ENCODE measurements at places on chromosomes 2 and 18.

DNA sequence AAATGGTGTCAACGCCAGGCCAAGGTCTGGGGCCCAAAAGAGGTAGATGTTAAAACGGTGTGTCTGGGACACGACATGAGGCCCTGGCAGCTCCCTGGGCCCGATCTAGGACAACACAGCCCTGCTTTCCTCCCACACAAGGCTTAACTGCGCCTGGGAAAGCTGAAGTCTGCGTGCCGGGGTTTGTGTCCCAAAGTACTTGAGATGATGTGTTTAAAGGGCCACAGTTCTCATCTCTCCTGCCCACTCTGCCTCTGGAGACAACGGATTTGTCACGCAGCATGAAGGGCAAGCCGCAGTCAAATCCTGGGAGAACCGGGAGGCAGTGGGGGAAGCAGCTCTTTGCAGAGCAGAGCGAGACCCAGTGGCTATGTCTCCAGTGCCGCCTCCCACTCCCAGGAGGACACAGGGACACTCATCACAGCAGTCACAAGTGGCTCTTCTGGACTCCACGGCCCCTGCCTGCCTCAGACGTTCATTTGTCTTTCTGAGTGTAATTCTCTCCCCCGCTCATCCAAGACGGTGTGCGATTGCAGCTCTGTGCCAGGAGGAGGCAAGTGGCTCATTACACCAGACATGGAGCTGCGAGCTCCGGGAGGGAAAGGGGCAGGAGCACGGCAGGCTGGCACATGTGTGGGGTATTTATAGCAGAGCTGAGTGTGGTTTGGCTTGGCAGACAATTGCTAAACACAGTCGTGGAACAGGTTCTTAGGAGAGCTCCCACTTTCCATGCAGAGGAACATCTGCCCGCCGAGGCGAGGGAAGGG lies 57.7 kb upstream of the SEMA4C start:
- DNase-seq, result no peak

GRCh38 chr2:57542081-57542480 lies 504.5 kb upstream of the VRK2 start:
- no peak for DNase-seq

DNA sequence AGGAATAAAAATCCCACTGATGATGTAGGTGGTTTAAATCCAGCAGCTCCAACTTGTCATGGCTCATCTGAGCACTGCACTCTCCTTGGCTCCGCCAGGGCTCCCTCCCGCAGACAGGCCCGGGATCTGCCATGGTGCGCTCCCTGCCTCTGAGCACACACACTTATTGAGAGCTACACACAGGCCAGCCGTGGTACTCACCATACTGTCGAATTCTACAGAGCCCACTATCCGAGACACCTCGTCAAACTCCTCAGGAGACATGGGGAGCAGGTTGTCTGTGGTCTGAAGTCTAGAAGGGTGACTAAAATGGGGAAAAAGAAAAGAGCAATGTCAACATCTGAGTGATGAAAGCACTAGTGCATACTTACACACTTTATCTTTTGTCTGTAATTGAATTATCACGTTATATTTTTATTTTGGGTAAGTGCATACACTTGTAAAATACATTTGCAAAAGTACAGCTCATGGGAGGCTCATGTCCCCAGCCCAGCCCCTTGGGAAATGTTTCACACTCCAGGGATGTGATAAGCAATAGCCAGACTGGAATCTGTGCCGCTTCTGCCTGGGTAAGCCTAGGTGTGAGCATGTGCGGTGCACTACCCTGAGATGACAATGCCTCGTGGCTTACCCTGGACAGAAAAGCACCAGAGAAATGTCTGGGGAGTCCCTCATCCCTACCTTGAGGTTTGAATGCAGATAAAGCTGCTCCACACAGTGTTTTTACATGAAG lies 39.2 kb downstream of the STAT1 start:
- DNase-seq, result no peak

DNA sequence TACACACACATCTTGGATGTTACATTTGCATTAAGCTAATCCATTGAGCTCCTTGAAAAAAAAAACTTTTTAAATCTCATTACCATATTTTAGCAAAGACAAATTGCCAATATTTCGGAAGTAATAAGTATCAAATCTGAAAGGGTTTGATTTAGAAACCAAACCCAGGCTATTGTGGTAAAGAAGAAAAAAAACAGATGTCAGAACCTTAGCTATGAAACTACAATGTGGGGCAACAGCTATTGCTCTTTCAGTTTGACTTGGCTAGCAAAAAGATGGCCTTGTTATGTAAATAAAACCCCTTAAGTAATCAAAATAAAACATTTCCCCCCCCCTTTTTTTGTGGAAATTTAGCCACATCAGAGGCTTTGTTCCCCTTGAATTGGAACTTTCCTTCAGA lies 41.2 kb upstream of the REG3A start:
- DNase-seq, result no peak

DNA sequence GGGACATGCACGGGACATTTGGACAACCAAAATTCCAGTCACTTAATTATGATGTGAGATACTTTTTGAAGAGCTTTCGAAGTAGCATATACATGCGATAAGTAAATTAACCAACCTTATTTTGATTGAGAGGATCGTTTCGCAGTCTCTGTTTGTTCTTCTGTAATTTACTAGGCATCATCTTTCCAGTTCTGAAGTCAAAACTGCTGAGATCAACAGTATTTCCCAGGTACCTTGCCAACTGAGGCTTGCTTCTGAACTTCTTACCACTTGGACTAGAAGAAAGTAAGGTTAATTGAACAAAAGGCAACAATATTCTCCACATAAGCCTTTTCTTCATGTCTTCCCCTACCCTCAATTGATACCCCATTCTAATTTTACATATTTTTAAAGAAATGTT lies 19.6 kb downstream of the MBD2 start:
- no peak for DNase-seq

DNA sequence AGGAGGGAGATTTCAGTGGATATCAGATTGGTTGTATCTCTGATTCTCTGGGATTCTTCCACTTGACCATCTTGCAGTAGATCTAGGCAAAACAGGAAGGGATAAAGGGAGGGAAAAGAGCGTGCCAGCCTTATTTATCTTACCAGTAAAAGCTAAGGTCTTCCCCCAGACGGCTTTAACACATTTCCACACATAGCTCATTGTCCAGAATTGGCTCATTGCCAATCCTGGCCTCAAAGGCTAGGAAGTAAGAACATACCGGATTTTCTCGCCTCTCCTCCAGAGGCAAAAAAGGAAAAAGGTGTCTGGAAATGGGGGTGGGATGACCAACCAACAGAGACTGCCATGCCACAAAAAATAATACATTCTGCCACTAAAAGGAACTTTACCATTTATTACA lies 411.6 kb upstream of the NRP2 start:
- DNase-seq, result no peak

GRCh38 chr2:128537646-128538045 lies 219.0 kb upstream of the HS6ST1 start:
- DNase-seq, result no peak

GRCh38 chr2:43105586-43106558 lies 120.5 kb downstream of the ZFP36L2 start:
- DNase-seq, result no peak

GRCh38 chr2:72994282-72994990 lies 77.1 kb downstream of the SFXN5 start:
- DNase-seq, result no peak

DNA sequence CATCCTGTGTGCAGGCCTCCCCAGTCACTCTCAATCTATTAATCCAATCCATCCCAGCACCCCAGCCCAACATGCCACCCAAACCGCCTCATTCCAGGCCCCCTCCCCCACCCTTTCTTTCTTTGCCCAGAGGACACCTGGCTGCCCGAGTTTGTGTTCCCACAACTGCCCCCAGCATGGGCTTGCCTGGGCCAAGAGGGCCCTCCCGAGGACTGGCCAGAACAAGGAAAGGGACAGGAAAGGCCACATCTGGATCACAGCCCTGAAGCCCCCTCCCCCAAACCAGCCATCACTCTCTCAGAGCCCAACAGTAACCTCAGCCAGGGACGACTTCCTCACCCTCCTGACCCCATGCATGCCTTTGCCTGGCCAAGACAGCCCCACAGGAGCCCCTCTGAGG lies 1.2 kb downstream of the TNS1 start:
- no peak for DNase-seq

DNA sequence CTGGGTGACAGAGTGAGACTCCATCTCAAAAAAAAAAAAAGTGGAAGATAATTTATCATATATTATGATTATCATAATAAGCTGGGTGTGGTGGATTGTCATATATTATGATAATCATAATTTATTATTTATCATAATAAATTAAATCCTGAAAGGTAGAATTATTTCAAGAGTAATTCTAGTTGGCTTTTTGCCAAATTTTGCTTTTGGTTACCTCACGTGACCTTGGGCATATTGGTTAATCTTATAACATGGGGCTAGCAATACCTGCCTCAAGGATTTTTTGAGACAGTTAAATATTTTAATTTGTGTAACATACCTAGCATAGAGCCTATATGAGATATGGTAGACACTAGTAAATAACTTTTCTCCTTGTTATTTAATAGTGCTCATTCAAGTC lies 111.3 kb upstream of the TTC27 start:
- DNase-seq, result no peak

- DNase-seq, result no peak
These were observed 130.5 kb downstream of the TANC1 start for GRCh38 chr2:159098921-159099411.

DNA sequence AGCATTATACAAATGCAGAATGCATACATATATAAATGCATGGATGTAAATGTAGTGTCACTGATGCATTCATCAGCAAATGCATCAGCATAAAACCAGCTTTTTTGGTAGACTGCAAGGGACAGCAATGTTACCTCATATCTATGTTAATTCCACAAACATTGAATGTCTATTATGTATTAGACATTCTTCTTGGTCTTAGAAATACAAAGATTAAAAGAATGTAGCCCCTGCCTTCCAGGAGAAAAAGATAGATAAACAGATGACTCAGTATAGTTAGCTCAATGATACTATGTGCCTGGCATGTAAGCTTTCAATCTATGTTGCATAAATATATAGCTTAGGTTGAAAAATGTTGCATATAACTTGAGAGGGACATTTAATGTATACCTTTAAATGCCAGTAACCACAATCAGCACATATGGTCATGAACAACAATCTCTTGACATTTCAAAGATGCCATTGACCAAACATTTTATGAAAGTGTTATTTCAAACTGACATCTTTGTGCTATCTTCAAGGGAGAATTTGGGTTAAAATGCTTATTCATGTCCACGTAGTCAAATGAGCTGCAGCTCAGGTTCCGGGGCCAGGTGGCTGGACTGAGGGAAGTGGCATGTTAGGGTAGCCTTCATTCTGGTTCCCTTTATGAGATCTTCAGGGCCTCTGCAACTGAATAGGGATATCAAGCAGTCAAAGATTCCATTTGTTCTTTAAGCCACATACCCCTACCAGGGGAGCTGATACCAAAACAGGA lies 45.2 kb upstream of the GCG start:
- no peak for DNase-seq

GRCh38 chr18:58516514-58517285 lies 112.2 kb downstream of the ALPK2 start:
- DNase-seq, result no peak

DNA sequence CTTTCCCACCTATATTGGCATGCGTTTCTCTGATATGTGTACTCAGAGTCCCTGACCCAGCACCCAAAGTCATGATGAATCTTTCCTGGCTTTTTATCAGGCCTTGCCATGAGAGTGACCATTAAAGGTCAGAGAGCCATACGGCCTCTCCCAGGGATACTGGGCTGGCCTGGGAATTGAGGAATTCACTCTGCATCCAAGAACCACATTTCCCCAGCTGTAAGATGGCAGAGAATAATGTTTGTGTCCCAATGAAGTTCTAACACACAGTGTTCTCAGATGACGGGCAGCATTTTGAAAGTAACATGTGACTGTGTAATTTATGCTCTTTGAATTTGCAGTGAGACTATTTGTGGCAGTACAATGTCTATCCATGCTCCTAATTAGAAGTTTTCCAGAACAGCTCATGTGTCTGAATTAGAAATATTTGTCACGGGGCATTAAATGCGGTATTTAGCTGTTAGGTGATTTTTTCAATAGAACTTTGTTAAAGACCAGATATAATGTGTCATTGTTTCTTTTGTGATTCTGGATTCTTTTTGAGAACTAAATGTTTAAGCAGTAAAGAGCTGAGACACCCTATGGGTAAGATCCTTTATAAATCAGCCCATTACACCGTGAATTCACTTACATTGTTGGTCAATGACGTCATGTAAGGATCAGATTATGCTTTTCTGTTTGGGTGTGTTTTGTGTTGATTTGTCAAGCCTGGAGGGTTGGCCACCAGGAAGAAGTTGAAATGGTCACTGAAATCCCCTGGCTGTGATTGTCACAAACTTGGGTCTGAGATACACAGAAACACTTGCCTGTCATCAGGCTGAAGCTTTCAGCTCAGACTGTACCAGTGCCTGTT lies 7.3 kb upstream of the SLC3A1 start:
- DNase-seq, result no peak

- no peak for DNase-seq
These were observed 142.6 kb upstream of the FHL2 start for GRCh38 chr2:105541189-105542050.

- DNase-seq, result no peak
These were observed 38.9 kb downstream of the GAREM1 start for GRCh38 chr18:32431753-32432152.

GRCh38 chr2:108586631-108587030 lies 52.4 kb downstream of the LIMS1 start:
- no peak for DNase-seq

Data from amniotic stem cell (primary cell).